ENCODE measurements at places on chromosomes 12 and 14.

- no peak for DNase-seq
Measured at GRCh38 chr14:89787525-89787924, 167.0 kb downstream of the EFCAB11 start.

- no peak for DNase-seq
Measured at GRCh38 chr12:72271451-72272090, 599 bp upstream of the TRHDE start.

GRCh38 chr12:42779186-42779859, 189.8 kb upstream of the PRICKLE1 start:
- DNase-seq = no peak

DNA sequence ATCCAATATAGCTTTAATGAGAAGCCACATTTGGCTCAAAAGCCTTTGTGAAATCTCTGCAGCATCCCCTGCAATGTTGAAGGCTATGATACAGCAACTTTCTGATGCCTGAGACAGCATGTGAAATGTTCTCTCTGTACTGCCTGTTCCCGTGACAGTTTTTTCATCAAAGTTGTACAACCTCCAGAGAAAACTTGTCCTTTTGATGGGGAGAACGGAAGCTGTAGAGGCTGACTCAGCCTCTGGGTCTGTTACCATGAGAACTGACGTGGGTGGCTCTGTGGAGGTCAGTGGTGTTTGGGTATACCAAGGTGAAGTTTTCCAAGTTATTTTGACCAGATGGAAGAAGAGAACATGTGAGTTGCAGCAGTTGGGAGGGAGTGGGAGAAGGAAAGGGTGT, 17.0 kb downstream of the SLC4A8 start:
- no peak for DNase-seq

GRCh38 chr14:32403688-32404087, 74.6 kb downstream of the AKAP6 start:
- DNase-seq = no peak

- no peak for DNase-seq
Measured at GRCh38 chr12:49678711-49679110, 28.5 kb downstream of the FMNL3 start.

GRCh38 chr12:94710933-94711332, 60.6 kb upstream of the TMCC3 start:
- peak; percentile 62 for DNase-seq

DNA sequence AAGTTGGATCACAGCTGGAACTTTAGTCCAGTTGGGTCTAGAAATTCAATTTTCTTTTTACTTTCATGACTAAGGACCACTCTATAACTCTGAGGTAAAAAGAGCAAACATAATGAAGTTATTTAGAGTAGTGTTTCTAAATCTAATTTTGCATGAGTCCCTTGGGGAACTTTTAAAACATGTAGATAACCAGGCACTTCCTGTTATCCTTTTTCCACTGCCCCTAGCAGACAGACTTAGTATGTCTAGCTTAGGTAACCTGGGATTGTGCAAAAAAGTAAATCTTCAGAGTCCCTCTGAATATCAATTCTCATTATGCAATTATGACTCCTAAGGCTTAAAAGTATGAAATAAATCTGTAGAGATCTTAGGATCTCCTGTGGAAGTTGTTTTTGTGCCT, 371.2 kb downstream of the DIO2 start:
- no peak for DNase-seq

GRCh38 chr14:94028450-94028826, 2.3 kb downstream of the OTUB2 start:
- DNase-seq = no peak

- no peak for DNase-seq
Measured at GRCh38 chr12:213527-213932, 427 bp downstream of the SLC6A12 start.

GRCh38 chr12:39868328-39868725, 237.6 kb downstream of the SLC2A13 start:
- no peak for DNase-seq

GRCh38 chr14:71187633-71188356, 280.5 kb downstream of the PCNX1 start:
- DNase-seq = no peak

DNA sequence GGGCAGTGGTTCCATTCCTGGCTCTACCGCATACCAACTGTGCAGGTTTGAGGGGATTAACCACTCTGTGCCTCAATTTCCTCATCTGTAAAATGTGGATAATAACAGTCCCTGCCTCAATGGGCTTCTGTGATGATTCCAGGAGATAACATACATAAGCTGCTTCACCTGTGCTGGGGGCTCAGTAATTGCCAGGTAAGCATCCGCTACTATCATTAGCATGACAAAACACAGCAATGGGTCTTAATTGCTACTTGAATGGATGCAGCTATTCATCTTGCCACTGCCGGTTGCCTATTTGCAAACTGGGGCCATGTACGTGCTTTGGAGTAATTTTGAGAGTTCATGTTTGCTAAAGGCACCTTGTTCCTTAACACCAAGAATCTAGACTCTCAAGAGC, 132.6 kb downstream of the TMEM132D start:
- DNase-seq = no peak

- DNase-seq = no peak
Measured at GRCh38 chr12:70890895-70891832, 29.4 kb downstream of the PTPRR start.

- DNase-seq = no peak
Measured at GRCh38 chr14:38405851-38406635, 150.2 kb upstream of the CLEC14A start.

DNA sequence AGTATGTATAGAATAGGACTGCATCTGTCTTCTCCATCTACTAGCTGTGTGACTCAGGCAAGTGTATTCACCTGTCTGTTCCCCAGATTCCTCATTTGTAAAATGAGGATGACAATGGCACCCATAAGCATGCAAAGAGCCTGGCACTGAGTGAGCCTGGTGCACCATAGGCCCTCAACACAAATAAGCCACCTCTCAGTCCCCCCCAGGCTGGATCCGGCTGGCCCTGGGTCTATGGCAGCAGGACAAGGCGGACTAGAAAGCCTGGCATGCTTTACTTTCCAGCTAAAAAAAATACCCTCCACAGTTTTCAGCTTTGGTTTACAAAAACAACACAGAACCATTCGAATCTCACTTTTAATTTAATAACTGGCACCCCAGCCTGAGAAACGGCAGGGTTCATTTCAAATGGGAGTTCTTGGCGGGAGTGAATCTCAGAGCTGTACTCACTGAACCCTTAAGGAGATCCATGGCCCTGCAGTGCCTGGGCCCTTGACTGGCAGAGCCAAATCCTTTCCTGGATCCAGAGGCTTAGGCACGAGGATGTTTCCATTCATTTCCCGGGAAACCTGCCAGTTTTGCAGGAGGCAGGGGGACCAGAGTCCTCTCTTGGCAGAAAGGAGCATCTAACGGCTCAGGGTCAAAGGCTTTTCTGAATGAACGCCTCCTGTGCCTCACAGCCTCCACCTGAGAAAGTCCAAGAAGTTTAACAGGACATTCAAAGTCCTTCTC, 17.7 kb downstream of the SYNE3 start:
- no peak for DNase-seq

DNA sequence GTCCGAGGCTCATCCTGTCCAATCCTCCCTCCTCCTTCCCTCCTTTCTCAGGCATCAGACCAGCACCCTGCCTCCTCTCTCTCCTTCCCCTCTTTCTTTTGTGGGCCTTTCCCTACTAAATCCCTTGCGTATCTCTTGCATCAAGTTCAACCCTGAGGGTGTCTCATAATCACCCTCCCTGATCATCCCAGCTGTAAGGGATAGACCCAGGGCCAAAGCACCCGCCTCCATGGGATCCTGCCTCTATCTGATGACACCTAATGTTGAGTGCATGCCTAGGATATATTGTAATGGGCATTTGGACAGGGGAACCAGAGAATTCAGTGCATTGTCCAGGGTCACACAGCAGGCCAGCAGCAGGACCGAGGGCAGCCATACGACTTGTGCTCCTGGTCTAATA, 84.9 kb downstream of the PHETA1 start:
- DNase-seq = no peak

DNA sequence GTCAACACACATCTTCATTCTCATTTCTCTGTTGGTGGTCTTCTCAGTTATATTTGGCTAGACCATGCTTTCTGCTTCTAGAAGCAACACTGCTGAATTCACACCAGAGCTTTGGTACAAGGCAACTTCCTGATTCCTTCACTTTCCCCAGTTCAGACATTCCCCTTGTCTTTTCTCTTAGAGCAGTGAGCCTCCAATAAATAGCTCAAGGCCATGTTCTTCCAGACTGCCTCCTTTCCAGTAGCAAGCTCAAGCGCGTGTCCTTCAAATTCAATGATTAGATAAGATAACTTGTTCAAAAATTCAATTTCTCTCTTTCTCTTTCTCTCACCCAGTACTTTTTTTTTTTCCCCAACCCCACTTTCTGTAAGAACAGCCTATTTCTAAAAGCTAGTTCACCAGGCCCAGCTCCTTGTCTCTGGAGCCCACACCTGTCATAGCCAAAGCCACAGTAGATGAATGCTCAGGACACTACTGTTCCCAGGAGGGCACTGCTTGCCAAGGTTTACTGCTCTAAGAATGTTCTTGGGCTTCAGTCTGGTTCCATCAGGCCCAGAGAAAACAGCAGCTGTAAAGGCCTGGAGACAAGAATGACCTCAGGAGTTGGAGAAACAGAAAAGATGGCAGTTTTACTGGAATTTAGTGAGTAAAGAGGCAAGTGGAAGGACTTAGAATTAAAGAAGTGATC, 17.7 kb downstream of the TBK1 start:
- DNase-seq = no peak

- no peak for DNase-seq
Measured at GRCh38 chr12:82461393-82461792, 103.1 kb downstream of the METTL25 start.

GRCh38 chr12:106442575-106442974, 85.0 kb downstream of the POLR3B start:
- DNase-seq = no peak

DNA sequence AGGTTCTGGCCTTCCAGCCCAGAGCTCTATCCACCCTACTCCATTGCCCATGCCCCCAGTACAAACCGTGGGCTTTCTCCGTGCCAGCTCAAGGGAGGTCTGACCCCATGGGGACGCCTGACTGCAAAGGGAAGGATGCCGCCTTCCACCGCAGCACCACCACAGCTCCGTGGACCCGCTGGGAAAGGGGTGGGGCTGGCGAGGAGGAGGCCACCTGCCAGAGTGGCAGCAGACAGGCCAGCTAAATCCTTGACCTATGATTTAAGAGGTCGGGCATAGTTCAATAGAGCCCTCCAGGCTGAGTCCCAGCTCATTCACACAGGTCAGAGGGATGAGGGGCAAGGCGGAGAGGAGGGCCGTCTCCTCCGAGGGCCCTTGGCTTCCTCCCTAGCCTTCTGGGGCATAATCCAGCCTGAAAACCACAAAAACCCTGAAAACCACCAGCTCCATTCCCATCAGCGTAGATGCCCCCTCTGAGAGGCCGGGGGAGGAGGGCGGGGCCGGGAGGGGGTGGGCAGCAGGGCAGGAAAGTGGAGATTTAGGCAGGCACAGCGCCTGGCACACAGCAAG, 14.9 kb upstream of the FIGNL2 start:
- no peak for DNase-seq

DNA sequence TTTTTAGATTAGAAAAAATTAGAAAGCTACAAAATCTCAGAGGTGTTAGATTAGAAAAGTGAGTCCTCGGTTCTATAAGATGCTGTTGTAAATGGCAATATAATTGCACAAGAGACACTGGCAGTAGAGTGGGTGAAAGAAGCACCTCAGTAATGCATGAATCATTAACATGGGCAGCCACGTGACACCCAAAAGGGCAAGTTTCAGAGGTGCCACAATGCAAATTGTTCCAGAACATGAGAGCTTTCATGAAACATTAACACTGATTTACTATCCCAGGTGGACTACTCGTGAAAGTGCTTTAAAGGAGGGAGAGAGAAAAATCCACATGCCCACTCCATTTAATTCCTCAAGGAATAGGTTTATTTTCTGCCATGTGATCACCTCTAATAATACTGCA, 108.4 kb downstream of the PTPRR start:
- DNase-seq = peak; percentile 52

- peak; percentile 41 for DNase-seq
Measured at GRCh38 chr12:104478396-104479122, 21.8 kb downstream of the CHST11 start.

DNA sequence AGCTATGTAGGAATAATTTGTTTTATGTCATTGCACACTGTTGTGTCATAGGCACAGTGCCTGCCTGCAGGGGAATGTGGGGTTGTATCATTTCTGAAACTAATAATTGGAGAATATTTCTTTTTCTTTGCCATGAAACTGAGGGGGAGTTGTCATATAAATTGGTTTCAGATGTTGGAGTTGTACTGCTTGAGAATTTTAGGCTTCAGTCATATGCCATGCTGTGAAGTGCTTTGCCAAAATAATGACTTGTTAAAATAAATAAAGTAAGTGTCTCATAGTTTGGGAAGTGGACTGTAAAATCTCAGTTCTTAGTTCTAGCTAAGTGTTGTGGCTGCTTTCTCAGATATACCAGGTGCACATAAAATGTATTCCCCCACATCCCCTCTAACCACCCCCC, 116.8 kb downstream of the DAAM1 start:
- no peak for DNase-seq

- no peak for DNase-seq
Measured at GRCh38 chr12:80690090-80690489, 17.3 kb upstream of the MYF6 start.

GRCh38 chr12:26728205-26729050, 104.6 kb downstream of the ITPR2 start:
- no peak for DNase-seq

DNA sequence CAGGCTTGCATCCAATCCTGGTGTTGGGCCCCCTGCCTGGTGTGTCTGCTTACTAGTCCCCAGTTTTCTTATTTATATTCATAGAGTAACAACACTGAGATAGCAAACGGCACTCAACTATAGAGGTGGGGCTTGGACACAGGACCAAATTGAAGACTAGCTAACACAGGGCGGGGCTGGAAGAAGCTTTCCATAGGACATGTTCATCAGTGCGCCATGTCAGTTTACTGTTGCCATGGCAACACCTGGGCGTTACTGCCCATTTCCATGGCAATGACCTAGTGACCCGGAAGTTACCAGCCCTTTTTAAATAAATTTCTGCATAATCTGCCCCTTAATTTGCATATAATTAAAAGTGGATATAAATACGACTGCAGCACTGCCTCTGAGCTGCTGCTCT, 275.5 kb upstream of the TMEM132C start:
- DNase-seq = no peak

GRCh38 chr12:47361389-47362021, 281.7 kb upstream of the AMIGO2 start:
- DNase-seq = no peak

DNA sequence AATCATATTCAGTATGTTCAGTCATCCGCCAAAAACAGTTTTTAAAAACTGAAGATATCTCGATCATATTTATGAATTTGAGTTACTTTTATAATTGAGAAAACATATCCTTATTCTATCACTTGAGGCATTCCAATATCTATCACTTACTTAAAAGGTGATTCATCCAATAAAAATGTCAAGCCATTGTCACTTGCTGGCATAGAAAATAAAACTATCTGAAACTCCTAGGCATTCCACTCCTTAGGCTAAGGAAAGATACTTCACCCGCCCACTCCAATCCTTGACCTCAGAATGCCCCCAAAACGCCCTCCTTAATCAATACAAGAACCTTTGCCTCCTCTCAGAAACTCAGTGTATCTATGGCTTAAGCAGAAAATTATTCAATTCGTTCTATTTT, 51.3 kb upstream of the AMIGO2 start:
- DNase-seq = no peak

GRCh38 chr14:54818201-54819133, 84.2 kb downstream of the GCH1 start:
- DNase-seq = no peak
